Neural progenitor cell (in vitro differentiated cells): ENCODE measurements at places on chromosomes 5 and 9. TPM values are rescaled to one million over a fixed set of nuclear protein-coding genes. Genes with fewer than 3 reads are reported as not detected.
A peak's percentile ranks its signal among the peaks of the same experiment; 100 is the strongest.

DNA sequence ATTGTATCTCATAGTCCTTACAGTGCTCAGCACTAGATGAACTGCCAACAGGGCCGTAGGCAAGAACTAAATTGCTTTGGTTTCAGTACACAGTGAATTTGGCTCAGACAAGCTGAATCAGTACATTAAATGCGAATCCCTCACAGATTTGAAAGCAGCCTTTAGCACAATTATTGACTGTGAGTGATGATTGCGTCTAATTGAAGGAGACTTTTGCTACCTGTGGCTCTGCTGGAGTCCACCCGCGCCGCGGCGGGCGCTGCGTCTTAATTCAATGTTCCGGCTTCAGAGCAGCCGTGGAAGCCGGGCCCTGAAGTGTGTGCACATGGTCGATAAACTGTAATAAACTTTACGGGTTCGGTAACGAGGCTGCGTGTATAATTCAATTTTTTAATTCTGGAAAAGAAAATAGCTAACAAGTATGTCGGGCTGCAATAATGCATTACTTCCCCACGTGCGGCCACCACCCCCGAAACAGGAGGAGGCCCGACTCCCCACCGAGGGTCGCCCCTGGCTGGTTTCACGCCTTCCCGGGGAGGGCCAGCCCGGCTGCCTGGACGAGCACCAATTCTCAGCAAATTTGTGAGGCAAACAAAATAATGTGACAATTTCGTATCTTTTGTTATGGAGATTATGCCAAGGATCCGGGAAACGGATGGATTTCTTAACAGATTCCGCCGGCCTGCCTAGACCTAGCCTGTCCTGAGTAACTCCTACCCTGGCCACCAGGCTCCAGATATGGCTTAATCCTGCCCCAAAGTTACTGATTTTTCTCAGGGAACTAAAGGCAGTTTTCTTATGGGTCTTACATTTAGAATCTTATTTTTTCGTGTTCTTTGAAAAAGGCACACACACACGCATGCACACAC lies 269.4 kb upstream of the IRX1 start:
- DNase-seq = no peak

DNA sequence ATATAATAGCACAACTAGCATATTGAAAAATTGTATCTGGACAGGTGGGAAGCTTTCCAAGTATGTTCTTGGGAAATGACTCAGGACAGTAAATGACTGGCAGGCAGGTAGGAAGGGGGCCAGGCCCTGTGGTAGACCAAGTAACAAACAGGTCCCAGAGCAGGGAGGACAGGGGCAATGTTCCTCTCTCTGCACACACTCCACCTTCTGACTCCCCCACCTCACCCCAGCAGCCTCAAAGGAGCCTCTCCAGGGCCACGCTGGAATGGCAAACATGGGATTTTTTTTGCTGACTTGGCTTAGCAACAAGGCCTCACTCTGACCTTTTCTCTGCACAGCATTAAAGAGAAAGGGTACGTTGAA lies 31.1 kb upstream of the IQGAP2 start:
- DNase-seq = no peak

DNA sequence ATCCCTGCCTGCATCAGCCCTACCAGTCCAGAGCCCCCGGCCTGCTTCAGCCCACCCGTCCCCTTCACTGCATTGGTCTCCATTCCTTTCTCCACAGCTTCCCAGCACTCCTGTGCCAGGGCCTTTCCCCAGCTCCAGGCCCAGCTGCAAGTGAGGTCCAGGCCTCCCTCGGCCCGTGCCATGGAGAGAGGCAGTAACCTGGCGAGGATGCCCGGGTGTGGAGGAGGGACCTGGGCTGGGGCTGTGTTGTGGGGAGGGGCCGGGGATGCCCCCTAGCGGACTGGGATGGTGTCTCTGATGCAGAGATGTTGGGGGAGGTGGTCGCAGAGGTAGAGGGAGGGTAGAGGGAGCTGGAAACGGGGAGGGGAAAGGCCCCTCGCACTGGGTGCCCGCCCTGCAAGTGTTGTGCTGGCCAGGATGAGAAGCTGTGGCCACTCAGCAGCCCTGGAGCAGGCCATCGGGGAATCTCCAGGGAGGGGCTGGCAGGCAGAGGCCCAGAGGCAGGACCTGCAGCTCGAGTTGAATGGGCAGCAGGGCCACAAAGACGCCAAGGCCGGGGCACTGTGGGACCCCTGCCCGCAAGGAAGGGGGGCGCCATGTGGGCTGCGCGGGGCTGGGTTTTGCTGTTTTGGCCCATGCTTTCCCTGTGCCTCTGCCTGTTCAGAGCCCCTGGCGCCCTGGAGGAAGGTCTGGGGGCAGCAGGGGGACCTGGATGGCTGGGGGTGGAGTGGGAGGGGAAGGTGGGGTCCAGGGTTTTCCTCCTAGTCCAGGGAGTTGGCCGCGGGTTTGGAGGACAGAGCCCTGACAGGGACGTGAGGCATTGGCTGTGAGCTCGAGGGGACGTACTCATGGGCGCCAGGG lies 26.0 kb upstream of the NKD2 start:
- DNase-seq = peak; percentile 60

DNA sequence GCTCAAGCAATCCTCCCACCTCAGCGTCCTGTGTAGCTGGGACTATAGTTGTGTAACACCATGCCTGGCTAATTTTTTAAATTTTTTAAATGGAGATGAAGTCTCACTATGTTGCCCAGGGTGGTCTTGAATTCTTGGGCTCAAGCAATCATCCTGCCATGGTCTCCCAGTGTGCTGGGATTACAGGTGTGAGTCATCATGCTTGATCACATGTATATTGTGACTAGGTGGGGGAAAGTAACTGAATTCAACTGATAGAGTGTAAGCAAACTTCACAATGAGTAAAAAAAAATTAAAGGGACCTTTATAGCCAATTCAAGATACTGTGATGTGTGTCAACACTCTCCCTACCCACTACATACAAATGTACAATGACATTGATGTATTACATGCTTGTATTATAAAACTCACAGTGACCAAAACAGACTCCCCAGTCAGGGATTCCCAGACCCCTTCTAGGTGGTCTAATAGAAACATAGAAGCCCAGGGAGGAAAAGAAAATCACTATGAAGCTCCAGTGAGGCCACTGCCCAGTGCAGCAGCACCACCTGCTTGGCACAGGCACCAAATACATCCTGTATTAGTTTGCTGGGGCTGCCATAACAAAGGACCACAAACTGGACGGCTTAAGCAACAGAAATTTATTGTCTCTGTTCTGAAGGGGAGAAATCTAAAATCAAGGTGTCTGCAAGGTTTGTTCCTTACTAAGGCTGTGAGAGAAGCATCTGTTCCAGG lies 8.8 kb downstream of the PLGRKT start:
- DNase-seq = no peak

DNA sequence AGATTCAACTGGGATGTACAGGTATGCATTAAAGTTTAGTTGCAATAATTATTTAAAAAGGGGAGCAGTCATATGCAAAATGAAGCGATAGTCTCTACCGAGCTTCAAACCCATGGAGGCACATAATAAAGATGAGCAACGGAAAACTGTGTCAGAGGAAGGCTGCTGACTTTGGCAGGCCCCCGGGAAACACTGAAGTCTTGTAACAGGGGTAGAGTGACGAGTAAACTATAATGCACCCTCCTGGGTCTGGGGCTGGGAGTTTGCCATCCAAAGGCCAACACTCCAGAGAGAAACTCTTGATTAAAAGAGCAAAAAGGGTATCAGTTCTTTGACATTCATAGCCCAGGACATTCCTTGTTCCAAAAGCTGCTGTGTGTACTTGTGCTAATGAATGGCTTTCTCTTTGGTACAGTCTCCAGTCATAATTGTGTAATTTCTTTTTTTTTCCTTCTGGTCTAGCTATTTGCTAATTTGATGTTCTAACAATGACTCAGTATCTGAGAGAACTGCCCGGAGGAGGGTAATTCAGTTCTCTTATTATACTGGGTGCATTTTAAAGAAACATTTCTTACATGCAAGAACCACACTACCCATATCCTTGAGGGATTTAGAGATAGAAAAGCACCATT lies 59.2 kb downstream of the TNC start:
- no peak for DNase-seq

DNA sequence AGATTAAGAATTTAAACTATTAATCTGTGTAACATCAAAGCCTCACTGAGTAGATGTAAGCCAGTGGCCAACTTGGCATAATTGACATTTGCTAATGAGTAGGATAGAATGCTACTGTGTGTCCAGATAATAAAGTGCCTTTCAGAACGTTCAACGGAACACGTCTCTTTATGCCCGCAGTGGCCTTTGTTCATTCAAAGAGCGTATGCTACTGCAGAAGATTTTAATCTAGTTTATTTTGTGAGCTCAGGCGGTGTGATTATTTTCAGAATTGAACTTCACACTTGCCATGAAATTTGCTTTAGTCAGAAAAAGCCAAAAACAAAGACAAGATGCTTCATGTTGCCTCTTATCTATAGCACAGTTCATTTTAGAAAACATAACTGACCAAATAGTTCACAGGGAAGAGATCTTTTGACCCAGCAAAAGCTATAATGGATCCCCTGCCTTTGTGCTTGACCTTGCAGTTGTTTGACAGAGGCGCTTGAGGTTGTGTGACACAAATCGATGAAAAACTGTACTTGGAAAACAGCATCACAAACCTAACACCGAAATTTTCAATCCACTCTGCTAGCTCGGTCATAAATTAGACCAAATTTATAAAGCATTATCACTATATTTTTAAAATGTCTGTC lies 530.9 kb upstream of the TYRP1 start:
- DNase-seq = no peak

Gene CDC20B
- total RNA-seq = not detected in 2 replicates

Gene FAM53C
- 68.0 and 72.5 TPM in 2 replicates for total RNA-seq
